ENCODE measurements at places on chromosomes 2 and 18.

DNA sequence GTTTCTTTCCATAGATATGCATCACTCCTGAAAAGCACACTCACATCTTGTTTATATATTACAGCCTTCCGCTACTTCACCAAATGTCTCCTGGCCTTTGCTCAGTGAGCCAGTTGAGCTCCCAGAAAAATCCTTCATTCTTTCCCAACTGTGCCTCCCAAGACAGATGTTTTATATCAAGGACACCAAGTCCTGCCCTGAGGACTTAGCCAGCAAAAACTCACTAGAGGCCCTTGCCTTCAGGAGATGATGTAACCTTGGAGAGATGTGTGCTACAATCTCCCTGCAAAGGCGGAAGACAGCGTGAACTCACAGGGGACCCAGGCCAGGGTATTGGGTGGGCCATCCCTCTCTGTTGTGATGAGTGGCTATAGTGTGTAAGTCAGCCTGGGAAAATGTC is 86.1 kb upstream of the CTAGE1 start:
- peak; percentile 57 for DNase-seq

GRCh38 chr2:150259746-150260145 is 227.7 kb downstream of the RND3 start:
- DNase-seq, result no peak

- DNase-seq, result no peak
Observed at GRCh38 chr2:158211502-158211901, 109.8 kb downstream of the UPP2 start.

GRCh38 chr2:201135386-201135785 is 19.4 kb downstream of the CFLAR start:
- no peak for DNase-seq

GRCh38 chr2:11602563-11603204 is 67.3 kb downstream of the NTSR2 start:
- no peak for DNase-seq

- no peak for DNase-seq
Observed at GRCh38 chr2:157787364-157787938, 88.7 kb downstream of the ACVR1 start.

- no peak for DNase-seq
Observed at GRCh38 chr2:157443795-157444640, at the start of gene CYTIP. CYTIP (minus strand) TSS chr2:157444089; CDS start chr2:157444020, 69 bp downstream.

GRCh38 chr2:29123617-29124349 is 8.6 kb downstream of the CLIP4 start:
- DNase-seq, result peak; percentile 60

GRCh38 chr2:99512181-99512591 is 22.4 kb upstream of the REV1 start:
- no peak for DNase-seq

- DNase-seq, result no peak
Observed at GRCh38 chr2:38442643-38443541, 65.8 kb upstream of the ATL2 start.

DNA sequence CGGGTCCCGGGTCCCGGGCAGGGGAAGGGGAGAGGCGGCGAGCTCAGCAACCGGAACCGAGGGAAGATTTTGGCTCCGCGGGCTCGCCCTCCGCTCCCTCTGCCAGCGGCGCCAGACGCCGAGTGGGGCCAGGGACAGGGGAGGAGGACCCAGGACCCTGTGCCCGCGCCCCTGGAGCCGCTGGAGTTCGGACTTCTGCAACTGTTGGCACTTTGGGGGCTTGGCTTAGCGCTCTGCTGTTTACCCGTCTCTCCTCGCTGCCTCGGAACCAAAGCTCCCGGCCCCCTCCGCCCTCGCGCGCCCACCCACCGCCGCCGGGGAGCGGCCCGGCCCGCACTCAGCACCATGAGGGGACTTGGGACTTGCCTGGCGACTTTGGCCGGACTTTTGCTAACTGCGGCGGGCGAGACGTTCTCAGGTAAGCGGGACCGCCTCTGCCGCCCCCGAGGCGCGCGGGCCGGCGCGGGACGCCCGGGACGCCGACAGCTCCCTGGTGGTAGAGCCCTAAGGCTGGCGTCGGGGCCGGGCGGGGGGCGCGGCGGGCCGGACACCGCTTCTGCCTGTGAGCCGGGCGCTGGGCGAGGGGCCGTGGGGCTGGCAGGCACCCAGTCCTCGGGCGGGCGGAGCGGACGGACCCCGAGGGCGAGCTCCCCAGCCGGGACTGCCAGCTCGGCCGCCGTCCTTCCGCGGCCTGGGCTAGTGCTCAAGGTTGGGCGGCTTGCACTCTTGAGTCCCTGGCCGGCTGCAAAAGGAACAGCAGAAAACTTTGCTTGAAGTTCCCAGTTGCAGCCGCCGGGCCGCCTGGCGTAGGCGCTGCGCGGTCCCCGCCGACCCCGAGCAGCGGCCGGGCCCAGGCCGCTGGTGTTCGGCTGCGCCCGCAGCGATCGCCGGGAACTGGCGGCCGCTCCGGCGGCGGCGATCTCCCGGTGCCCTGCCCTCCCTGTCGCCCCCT is 634 bp downstream of the PTPRM start:
- DNase-seq, result no peak

DNA sequence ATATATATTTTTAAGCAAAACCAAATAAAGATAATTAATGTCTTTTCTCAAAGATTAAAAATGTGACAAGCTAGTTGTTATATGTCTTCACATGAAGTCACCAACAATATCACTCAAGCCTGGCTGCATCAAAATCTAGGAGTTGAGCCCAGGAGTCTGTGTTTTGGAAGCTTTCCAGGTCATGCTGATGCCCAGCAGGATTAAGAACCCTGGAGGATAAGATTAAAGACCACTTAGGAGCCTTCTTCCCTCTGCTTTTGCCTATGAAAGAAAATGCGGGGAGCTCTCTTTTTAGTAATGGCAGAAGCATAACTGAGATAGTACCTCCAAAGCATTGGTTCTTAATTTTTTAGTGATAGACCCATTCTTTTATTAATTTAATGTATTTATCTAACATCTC is 157.4 kb downstream of the ASXL3 start:
- no peak for DNase-seq

GRCh38 chr18:8695932-8696517 is 9.3 kb upstream of the MTCL1 start:
- no peak for DNase-seq

DNA sequence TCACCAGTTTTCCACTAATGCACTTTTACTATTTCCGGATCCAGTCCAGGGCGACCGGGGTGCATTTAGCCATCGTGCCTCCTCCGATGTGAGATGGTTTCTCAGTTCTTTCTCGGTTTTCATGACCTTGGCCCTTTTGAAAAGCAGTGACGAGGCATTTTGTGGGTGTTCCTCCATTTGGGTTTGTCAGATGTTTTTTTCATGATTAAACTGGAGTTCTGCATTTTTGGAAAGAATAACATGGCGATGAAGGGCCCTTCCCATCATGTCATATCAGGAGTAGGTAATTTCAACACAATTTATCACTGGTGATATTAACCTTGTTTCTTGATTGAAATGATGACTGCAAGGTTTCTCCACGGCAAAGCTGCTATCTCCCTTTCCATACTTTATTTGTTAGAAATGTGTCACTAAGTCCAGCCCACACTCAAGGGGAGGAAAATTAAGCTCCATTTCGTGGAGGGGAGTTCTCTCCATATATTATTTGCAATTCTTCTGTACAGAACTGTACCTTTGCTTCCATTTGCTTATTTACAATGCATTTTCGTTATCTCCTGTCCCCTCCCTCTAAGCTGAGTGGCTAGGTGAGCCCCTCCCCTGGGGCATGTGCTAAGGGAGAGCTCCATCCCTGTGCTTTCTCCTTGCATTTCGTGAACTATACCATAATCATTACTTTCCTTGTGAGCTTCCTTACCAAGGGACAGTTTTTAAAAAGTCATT is 8.9 kb upstream of the KLF11 start:
- DNase-seq, result no peak

GRCh38 chr18:74682141-74682990 is 84.7 kb downstream of the ZNF407 start:
- DNase-seq, result no peak

- no peak for DNase-seq
Observed at GRCh38 chr2:65121-65520, 18.8 kb upstream of the FAM110C start.

- peak; percentile 61 for DNase-seq
Observed at GRCh38 chr18:46260016-46260878, 156.1 kb downstream of the HAUS1 start.

DNA sequence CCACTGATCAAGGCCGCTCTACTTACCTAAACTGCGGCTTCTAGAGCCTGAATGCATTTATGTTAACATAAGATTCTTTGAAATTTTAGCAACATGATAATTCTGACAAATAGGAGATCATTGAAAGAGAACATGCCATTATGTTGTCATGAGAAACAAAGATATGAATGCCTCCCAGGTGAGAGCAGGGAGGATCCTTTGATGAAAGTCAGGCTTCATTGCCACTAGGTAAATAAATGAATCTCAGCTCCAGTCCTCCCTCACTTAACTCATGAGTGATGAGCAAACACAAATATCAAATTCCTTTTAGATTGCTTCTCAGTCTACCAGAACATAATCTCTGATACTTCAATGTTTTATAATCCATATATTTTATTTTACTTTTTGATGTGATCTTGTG is 463.2 kb upstream of the CDH7 start:
- DNase-seq, result no peak

DNA sequence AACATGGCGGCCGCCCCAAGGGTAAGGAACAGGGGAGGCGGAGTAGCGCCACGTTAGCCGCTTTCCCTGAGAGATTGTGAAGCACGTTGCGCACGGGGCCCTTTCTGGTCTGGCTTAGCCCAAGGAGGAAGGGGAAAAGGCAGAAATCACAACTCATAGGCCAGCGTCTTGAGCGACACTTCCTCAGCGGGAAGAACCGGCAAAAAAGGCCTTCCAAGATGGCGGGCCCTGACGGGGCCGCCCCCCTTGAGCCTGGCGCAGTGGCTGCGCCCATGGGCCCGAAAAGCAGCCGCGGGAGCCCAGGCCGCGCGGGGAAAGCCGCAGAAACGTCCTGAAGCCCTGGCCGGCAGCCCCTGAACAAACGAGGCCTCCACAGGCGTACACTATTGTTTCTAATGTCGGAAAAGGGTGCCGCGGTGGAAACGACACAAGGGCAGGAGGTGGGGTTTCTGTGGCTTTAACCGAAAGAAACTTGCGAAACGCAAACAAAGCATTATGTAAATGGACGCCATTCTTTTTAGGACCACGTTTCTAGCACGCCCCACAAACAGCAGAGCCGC is 919 bp upstream of the PCBP1 start:
- peak; percentile 56 for DNase-seq

GRCh38 chr2:49914281-49914680 is 760.0 kb upstream of the FSHR start:
- DNase-seq, result no peak

GRCh38 chr18:27668158-27668557 is 483.1 kb upstream of the CHST9 start:
- no peak for DNase-seq

DNA sequence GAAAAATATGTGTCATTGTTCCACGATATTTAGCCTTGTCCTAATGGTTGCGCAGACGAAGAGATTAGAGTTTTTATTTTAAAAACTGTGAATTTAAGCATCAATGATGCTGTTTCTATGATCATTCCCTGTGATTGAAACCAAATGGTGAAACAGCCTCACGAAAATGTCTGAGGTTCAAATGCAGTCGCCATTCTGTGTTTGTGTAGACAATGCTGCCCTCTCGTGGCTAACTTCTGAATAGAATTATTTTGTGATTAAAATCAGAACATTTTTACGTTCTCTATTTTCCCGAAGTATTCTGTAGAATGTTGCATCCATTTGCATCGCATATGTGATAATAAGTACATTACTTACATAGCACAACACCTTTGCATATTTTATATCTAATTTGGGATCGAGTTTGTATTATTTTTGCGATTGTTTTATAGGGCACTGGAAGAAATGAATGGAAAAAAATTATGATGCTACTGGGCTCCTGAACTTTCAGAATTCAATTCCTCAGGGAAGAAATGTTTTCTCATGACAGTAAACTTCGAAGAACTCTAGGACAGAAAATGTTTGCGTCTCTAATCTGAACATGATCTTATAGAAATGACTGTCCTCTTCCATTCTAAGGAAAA is 54.8 kb upstream of the CREB1 start:
- DNase-seq, result no peak

DNA sequence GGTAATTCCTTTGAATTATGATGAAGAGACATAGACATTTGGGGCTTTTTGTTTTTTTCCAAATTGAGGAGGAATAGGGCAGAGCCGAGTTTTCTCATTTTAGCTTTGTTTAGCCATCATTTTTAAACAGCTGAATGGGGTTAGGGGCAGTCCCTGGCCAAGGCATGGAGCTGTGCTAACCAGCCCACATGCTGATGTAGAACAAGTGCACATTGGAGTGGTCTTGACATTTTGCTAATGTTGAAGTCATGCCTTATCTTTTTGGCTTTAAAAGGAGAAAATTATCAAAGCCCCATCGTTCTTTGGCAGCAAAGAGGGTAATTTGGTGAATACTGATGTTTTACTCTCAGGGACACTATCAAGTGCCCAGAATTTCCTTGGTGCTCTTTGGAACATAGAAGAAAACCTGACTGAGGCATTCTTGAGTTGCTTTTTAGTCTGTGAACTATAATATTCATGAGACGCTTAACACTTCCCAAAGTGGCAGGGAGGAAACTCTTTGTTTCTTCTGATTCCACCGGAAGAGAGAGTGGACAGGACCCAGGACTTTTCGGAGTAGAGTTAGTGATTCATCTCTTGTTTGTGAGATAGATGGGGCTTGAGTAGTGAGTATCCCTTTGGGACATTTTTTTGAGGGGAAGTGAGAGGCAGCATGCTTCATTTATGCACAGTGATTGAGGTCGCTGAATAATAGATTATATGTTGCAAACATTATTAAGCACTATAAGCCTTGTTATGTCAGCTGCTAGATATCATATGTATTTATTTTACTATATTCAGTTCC is 45.0 kb downstream of the MTA3 start:
- no peak for DNase-seq
